ENCODE measurements at places on chromosomes 5 and 9.

- DNase-seq: no peak
Measured at GRCh38 chr9:14405176-14405706, 91.3 kb upstream of the NFIB start.

DNA sequence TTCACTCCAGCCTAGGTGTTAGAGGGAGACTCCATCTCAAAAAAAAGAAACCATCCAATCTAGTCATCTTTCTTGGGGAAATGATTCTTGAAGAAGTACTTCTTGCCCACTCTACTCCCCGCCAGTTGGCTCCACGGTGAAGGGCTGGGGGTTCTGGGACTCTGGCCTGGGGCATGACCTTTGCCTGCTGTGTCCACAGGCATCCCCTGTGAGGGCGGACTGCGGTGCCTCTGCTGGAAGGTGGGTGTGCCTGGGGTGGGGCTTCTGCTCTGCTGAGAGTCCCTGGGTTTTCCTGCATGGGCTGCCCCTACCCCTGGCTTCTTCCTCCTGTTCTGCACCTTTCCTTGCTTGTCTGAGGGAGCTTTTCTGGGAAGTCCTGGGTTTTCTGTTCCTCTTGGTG is 3.5 kb downstream of the TBC1D13 start:
- no peak for DNase-seq

DNA sequence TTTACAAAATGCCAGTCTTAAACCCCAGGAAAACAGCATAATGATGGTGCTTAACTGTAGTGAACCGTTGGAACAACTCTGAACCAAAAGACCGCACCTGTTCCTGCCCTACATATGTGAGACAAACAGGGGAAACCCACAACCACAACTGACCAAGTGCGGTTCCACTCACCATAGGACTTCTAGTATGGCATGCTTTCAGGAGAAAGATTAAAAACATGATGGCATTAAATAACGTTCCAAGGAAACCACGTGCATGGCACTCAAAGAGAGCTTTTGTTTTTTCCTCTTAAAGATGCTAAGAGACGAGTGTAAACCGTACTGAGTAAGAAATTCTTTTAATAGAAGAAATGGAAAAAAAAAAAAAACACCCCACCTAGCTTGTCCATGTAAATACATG is 119.8 kb downstream of the SSBP2 start:
- no peak for DNase-seq

GRCh38 chr9:89096807-89097206 is 81.8 kb downstream of the SHC3 start:
- no peak for DNase-seq

DNA sequence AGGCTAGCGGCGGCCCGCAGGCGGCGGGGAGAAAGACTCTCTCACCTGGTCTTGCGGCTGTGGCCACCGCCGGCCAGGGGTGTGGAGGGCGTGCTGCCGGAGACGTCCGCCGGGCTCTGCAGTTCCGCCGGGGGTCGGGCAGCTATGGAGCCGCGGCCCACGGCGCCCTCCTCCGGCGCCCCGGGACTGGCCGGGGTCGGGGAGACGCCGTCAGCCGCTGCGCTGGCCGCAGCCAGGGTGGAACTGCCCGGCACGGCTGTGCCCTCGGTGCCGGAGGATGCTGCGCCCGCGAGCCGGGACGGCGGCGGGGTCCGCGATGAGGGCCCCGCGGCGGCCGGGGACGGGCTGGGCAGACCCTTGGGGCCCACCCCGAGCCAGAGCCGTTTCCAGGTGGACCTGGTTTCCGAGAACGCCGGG is 253 bp downstream of the SLC12A2 start:
- no peak for DNase-seq

DNA sequence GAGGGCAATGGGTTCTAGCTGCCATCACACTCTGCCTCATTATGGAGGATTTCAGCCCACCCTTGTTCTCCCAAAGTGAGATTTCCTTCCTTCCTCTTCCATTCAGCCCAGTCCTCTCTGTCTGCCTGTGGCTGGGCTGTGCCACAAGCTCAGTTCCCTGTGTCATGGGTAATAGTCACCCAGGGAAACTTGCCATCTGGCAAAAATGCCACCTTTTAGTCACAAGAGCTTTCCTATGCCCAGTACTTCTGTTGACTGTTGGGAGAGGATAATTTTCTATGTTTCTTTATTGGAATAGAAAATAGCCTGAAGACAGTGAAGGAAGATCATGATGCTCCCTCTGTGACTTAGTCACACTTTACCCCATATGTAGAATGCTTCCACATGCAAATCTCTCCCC is 71.4 kb downstream of the TLR4 start:
- no peak for DNase-seq

GRCh38 chr5:96220610-96221390 is 212.2 kb downstream of the PCSK1 start:
- DNase-seq: no peak

- DNase-seq: peak; percentile 50
Measured at GRCh38 chr9:134627417-134628353, 13.9 kb upstream of the COL5A1 start.

DNA sequence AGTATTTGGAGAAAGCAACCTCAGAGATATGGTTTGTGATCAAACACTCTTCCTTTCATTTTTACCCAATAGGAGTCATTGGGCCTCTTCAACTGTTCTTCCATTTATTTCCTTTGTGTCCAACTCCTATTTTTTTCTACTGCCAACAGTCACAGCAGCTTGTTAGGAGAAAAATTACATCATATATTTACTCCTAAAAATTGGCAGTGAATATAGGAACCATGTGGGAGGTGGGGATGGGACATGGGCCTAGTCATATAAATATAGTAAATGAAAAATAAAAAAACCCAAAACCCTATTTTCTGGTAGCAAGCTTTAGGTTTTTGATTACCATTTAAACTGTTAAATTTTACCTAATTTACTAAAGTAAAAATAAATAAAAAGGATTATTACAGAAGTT is 134.9 kb upstream of the MPDZ start:
- DNase-seq: no peak

GRCh38 chr5:180135128-180135955 is 63.8 kb upstream of the RNF130 start:
- no peak for DNase-seq

DNA sequence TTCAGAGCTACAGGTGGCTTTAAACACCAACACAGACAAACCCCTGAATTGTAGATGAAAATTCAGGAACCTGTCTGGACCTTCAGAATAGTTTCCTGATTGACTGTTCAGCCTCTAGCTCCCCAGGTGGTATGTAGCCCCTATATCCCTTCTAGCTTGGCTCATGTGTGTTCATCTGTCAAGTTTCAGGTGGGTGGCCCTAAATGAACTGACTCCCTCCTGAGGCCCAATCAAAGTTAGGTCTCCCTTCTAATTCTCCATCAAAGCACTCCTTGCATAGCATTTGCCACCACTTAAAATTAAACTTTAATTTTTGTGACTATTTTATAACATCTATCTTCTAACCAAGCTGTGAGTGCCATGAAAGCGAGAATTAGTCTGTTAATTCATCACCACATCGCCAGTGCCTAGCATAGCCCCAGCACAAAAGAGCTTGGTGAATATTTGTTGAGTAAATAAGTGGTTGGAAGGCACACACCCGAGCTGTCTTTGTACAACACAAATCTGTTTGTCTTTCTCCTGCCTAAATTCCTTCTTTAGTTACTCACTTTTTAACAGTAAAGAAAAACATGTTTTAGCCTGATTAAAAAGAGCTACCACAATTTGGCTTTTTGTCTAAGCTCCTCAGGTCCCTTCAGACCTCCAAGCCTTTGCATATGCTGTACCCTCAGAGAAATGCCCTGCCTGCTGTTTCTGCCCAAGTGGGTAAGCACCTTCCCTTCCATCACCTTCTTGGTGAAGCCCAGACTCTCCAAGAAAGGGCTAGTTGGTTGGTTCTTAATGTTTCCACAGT is 138.1 kb upstream of the HMHB1 start:
- DNase-seq: no peak

- peak; percentile 63 for DNase-seq
Measured at GRCh38 chr5:142253938-142254337, 70.9 kb downstream of the SPRY4 start.

DNA sequence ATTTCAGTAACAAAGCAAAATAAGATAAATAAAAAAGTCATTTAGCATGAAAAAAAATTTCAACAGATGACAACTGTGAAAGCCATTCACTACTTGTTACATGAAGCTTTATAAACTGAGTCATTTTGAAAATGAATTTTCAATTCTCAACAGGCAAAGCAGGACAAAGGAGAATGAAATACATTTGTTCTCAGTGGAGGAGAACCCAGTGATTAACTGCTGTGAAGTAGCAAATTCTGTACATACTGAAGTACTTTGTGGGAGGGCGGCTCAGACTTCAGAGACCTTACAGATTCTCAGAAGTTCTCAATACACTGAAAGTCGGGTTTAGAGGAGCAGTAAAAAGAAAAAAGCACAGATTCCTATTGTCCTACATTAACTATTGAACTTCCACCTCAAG is 21.7 kb downstream of the SKIC3 start:
- no peak for DNase-seq

DNA sequence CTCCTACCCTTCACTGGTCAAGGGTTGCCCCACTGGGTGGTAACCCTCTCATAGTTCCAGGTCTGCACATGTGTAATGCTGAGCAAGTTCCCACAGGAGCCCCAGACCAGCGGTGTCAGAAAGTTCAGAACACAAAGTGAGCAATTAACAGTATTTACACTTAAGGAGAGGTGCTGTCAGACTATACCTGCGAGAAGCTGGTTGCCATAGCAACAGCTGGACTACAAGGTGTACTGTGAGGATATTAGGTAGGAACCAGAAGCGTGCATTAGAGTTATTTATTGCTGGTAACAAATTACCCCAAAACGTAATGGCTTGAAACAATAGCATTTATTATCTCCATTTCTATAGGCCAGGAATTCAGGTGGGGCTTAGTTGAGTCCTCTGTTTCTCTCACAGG is 317.0 kb upstream of the RPS23 start:
- no peak for DNase-seq

GRCh38 chr5:38563624-38564023 is 7.2 kb upstream of the LIFR start:
- DNase-seq: no peak

DNA sequence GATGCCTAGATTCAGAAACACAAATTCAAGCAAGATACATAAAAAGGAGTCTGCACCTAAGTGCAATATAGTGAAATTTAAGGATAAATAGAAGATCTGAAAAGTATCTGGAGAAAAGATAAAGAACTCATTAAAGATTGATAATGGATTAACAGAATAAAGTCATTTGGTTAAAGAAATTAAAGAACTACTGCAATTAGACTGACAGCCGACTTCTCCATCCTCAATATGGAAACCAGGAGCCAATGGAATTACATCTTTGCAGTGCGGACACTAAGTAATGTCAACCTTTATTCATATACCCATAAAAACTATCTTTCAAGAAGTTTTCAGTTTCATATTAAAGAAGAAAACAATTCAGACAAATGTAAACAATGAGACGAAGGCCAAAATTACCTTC is 81.0 kb downstream of the MRPL36 start:
- DNase-seq: no peak

GRCh38 chr5:45793638-45794532 is 97.7 kb upstream of the HCN1 start:
- no peak for DNase-seq

DNA sequence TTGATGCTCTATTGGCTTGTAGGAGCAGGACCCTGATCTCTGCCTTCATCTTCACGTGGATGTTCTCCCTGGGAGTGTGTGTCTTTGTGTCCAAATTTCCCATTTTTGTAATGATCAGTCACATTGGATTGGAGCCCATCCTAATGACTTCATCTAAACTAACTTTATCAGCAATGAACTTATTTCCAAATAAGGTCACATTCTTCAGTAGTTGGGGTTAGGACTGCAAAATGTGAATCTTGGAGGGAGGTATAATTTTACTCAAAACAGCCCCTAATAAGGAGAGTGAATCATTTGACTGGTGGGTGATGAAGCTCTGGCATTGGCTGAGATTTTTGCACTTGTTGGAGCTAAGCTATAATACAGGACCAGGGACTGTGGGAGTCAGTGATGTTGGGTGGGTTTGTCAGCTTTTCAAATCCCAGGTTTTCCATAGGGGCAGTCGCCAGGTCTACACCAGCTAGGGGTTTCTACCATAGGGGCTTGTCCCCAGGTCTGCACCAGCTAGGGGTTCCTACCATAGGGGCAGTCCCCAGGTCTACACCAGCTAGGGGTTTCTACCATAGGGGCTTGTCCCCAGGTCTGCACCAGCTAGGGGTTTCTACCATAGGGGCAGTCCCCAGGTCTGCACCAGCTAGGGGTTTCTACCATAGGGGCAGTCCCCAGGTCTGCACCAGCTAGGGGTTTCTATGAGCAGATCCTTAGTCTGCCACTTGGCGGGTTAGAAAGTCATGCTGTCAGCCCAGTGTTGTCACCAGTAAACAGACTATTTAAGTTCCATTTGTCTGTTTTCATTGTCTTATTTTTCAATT is 382.6 kb upstream of the DAP start:
- no peak for DNase-seq

DNA sequence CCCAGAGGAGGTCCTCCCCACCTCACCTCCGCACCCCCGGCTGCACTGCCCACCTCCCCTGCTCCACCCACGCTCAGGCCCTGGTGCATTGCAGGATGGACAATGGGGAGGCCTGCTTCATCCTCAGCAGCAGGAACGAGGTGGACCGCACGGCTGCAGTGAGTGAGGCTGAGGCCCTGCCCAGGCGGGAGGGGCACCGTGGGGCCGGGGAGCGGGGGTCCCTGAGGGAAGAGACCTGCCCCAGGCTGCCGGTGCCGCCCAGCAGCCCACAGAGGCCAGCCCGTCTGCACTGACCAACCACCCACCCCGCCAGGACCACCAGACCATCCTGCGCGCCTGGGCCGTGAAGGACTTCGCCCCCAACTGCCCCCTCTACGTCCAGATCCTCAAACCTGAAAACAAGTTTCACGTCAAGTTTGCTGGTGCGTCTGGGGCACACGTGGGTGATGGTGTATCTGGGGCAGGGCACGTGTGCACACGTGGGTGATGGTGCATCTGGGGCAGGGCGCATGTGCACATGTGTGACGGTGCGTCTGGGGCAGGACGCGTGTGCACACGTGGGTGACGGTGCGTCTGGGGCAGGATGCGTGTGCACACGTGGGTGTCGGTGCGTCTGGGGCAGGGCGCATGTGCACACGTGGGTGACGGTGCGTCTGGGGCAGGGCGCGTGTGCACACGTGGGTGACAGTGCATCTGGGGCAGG is 66.7 kb downstream of the KCNT1 start:
- no peak for DNase-seq

GRCh38 chr9:4994166-4994890 is 9.3 kb downstream of the JAK2 start:
- DNase-seq: no peak

GRCh38 chr5:79512471-79513307 is 1.2 kb downstream of the HOMER1 start:
- peak; percentile 62 for DNase-seq

GRCh38 chr9:105416840-105417239 is 31.0 kb upstream of the FSD1L start:
- no peak for DNase-seq

DNA sequence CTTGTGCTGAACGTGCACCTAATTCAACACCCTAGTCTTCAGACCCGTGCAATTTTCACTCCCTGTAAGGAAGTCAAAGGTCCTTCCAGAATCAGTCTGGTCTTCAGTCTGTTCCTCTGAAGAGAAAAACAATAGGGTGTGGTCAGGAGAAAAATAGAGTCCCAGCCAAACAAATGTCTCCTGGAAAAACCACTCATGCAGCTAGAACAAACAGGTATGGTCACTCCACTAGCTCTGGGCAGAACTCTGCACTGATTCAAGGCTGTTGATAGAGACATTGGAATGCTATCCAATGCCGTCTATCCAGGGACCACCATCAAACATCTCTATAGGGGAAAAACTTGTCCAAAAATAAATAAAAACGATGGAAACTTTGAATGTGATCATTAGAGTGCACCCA is 81.8 kb upstream of the MAP3K1 start:
- DNase-seq: no peak

All from right forelimb (tissue), 1 donor.